Stimulated activated naive B cell treated with anti-CD40 and anti-IgM and Interleukin-4, amounts not matched to agents 10 μg/mL and 1 μg/mL and 100 μg/mL, for 72 hours (primary cell): ENCODE measurements at places on chromosomes 5 and 9.

- H3K27ac ChIP-seq = no peak overlapping the region
- no peak for DNase-seq
- no peaks in the 10 kb centered on the region for H3K36me3 ChIP-seq
- peaks cover 10% of the 10 kb centered on the region for H3K27me3 ChIP-seq
- H3K4me3 ChIP-seq = no peak overlapping the region
These were observed 2.8 kb downstream of the CAMK2A start for GRCh38 chr5:150286820-150287219.

GRCh38 chr9:91207397-91207728, 154.4 kb downstream of the AUH start:
- peak overlapping the region; percentile 96 for H3K27ac ChIP-seq
- peaks cover 37% of the 10 kb centered on the region for H3K4me1 ChIP-seq
- H3K36me3 ChIP-seq = peaks cover 24% of the 10 kb centered on the region
- no peak for DNase-seq
- H3K4me3 ChIP-seq = peak overlapping the region; percentile 52
- H3K27me3 ChIP-seq = no peaks in the 10 kb centered on the region

DNA sequence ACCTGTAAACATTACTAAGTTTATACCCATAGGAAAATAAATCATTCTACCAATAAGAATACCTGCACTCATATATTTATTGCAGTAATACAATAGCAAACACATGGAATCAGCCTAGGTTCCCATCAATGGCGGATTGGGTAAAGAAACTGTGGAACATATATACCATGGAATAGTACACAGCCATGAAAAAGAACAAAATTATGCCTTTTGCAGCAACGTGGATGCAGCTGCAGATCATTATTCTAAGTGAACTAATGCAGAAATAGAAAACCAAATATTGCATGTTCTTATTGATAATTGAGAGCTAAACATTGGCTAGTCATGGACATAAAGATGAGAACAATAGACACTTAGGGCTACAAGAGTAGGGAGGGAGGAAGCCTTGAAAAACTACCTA, 667.4 kb upstream of the WWC1 start:
- no peak for DNase-seq
- H3K27ac ChIP-seq = no peak overlapping the region
- no peaks in the 10 kb centered on the region for H3K4me1 ChIP-seq
- H3K4me3 ChIP-seq = no peak overlapping the region

- no peak overlapping the region for H3K4me3 ChIP-seq
- no peak for DNase-seq
- no peaks in the 10 kb centered on the region for H3K36me3 ChIP-seq
- no peaks in the 10 kb centered on the region for H3K27me3 ChIP-seq
These were observed 316.7 kb upstream of the CDH12 start for GRCh38 chr5:23169660-23170416.

DNA sequence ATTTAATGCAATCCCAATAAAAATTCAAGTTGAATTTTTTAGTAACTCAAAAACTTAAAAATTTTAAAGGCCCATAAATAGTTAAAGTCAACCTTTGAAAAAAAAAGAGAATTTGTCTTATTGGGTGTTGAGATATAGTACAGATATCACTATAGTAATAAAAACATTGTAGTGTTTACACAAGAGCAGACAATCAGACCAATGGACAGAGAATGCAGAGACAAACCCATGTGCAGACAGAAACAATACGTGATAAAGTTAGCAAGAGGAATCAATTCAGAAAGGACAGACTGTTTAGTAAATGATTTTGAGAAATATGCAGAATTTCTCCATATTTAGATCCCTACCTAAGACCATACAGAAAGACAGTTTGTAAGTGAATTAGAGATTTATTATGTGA, 33.9 kb downstream of the GOLGA1 start:
- no peak for DNase-seq
- H3K4me1 ChIP-seq = no peaks in the 10 kb centered on the region
- no peaks in the 10 kb centered on the region for H3K27me3 ChIP-seq
- no peak overlapping the region for H3K27ac ChIP-seq
- peaks cover 20% of the 10 kb centered on the region for H3K36me3 ChIP-seq

GRCh38 chr9:113597390-113598241, 134.1 kb downstream of the RGS3 start:
- DNase-seq = no peak
- H3K36me3 ChIP-seq = peaks cover 55% of the 10 kb centered on the region
- H3K27me3 ChIP-seq = no peaks in the 10 kb centered on the region
- H3K4me1 ChIP-seq = peaks cover 42% of the 10 kb centered on the region
- H3K4me3 ChIP-seq = peak overlapping the region; percentile 5

DNA sequence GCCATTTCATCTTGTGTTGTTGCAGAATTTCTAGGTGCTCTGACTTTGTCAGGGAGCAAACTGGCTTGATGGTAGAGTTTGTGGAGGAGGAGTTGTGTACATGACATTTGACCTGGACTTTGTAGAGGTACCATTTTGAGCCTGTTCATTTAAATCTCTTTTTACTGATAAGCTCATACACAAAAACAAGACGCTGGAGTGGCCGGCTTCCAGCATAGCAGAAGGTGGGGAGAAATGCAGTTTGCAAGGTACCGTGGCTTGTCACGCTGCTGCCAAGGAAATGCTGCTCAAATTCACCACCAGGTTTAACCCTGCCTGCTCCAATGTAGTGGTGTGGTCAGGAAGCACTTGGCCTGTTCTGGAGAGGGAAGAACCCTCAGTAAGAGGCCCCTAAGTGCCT, 18.9 kb upstream of the IQGAP2 start:
- no peak overlapping the region for H3K4me3 ChIP-seq
- no peak overlapping the region for H3K27ac ChIP-seq
- H3K27me3 ChIP-seq = peaks cover 2% of the 10 kb centered on the region
- peaks cover 2% of the 10 kb centered on the region for H3K4me1 ChIP-seq
- H3K36me3 ChIP-seq = no peaks in the 10 kb centered on the region
- DNase-seq = no peak

- no peak overlapping the region for H3K27ac ChIP-seq
- no peaks in the 10 kb centered on the region for H3K36me3 ChIP-seq
- DNase-seq = no peak
These were observed 512.9 kb upstream of the KLF4 start for GRCh38 chr9:108002371-108002956.

DNA sequence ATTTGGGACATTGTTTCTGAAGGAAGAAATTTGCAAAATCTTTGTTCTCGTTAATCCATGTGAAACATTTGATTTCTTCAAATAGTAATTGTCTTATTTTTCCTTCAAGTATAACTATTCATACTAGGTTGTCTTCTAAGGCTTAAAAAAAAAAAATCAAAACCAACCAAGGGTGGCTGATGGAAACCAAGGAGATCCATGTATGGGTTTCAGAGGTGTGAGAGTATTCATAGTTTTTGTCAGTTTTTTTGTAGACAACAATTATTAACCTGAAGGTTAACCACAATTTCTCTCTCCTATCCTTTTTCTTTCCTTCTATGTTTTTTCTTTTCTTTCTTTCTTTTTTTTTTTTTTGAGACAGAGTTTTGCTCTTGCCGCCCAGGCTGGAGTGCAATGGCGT, 35.4 kb downstream of the KDM4C start:
- H3K27ac ChIP-seq = no peak overlapping the region
- no peak for DNase-seq
- H3K4me1 ChIP-seq = peaks cover 16% of the 10 kb centered on the region
- H3K4me3 ChIP-seq = no peak overlapping the region
- peaks cover 21% of the 10 kb centered on the region for H3K36me3 ChIP-seq
